ENCODE measurements at places on chromosomes 4 and X.

- no peak for DNase-seq
These were observed 5.6 kb downstream of the FLNA start for GRCh38 chrX:154368630-154369448.

- no peak for DNase-seq
These were observed 309.2 kb downstream of the HS3ST1 start for GRCh38 chr4:11119474-11119873.

- no peak for DNase-seq
These were observed 20.0 kb upstream of the MECP2 start for GRCh38 chrX:154117566-154117965.

GRCh38 chr4:1571165-1572009, 112.7 kb downstream of the FAM53A start:
- DNase-seq = no peak

DNA sequence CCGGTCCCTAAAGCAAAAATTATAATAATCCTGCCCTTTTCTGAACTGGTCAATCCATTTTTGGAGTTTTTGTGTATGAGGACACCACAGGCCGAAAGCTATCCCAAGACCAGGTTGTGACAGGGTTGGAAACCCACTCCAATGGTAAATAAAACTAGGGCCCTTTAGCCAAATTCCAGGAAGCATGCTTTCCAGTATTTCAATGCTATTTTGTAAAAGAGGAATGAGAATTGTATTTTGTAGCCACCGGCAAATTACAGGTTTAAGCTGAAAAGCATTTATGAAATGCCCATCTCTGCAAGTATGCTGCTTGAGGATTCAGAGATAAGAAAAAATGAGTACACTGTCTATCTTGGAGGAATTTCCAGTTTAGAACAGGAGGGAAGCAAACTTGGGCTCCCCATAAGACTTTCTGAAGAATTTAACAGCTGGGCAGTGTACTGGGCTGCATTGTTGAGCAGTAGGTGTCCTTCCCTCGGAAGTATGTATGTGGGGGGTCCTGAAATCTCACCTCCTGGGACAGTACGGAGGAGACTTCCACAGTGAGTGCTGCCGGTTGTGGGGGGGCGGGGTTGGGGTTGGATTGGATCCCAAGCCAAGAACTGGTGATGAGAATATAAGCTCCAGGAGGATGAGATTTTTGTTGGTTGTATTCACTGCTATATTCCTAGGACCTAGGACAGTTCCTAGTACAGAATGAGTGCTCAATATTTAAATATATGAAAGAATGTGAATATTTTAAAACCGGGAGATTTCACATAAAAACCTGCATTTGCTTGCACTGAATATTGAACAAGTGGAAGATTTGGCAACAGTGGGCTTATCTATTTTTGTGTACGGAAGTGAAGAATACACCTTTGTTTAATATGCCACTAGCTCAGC, 26.8 kb downstream of the OCIAD2 start:
- DNase-seq = no peak

DNA sequence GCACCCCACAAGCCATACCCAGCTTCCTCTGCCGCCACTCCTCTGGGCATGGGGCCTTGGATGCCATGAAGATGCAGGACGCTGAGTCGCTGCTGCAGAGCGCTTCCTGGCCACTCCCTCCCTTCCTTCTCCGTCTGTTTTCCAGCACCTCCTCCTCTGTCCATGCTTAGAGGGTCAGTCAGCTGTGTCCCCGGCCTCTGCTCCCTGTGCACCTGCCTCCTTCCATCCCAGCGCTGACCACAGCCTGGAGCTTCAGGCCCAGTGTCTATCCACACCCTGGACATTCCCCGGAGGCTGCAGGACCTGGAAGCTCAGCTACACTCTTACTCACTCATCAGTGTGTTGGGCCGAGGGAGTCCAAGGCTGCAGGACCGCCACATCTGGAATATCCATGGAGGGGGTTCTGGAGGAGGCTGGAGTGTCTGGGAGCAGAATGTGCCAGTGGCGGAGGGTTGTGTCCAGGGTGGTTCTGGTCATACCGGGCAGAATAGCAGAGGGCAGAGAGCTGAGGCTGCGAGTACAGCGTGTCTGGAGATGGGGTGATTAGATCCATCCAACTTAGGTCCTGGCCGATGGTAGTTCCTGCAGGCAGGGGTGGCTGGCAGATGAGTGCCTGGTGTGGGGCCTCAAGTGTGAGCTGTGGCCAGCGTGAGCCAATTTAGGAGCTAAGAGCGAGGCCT, 58.6 kb upstream of the ADRA2C start:
- no peak for DNase-seq

DNA sequence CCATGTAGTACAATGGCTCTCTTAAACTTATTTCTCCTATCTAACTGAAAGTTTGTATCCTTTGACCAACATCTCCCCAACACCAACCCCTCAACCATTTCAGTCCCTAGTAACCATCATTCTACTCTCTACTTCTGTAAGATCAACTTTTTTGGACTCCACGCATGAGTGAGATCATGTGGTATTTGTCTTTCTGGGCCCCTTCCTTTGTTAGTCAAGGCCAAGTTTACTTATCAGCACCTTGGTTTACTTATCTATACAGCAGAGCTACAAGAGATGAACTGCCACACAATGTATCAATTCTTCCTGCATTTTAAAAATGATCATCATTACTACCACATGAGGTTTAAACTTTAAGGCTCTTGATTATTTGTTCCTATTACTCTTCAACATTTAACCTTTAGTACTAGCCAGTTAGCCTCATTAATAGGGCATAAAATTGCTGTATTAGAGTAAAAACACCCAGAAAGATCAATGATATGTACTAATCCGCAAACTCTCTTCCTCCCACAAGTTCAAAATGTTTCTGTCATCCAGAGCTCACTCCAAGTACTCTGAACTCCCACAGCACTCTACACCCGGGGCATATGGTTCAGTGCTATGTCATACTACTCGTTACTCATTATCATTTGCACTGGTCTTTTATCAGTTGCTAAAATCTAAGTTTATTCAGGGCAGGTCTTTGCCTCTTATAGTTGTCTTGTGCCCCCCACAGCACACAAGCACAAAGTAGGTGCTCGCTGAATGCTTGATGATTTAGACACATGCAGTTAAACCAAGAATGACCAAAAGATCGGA, 145.7 kb upstream of the ADAMTS3 start:
- DNase-seq = no peak

- no peak for DNase-seq
These were observed 149.3 kb downstream of the NWD2 start for GRCh38 chr4:37393889-37394288.

- DNase-seq = peak; percentile 85
These were observed 46.4 kb upstream of the ENPP6 start for GRCh38 chr4:184263910-184264732.

GRCh38 chrX:120561634-120562568, 1.1 kb upstream of the CUL4B start:
- no peak for DNase-seq

- no peak for DNase-seq
These were observed 1.9 kb downstream of the PHOX2B start for GRCh38 chr4:41746440-41747229.

GRCh38 chrX:15013461-15013860, 140.2 kb downstream of the MOSPD2 start:
- peak; percentile 4 for DNase-seq

DNA sequence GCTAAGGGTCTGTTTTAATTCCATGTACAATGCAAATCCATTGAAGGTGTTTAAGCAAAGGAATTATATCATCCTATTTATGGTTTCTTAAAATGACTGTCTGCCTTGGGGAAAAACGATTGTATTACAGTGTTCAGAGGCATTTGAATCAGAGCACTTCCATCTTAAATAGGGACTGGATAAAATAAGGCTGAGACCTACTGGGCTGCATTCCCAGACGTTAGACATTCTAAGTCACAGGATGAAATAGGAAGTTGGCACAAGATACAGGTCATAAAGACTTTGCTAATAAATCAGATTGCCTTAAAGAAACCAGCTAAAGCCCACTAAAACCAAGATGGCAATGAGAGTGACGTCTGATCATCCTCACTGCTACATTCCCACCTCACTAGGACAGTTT, 1167.2 kb upstream of the PABPC4L start:
- no peak for DNase-seq

DNA sequence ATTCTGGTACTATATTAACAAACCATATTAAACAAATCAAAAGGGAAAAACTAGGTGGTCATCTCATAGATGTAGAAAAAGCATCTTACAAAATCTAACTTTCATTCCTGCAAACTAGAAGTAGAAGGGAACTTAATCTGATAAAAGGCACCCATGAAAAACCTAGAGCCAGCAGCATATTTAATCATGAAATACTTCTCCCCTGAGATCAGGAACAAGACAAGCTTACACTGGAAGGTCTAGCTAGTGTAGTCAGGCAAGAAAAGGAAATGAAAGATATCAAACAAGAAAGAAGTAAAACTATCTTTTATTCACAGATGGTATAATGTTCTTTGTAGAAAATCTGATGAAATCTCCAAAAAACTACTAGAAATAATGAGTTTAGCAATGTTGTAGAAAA, 41.2 kb downstream of the ATP10D start:
- DNase-seq = no peak

GRCh38 chr4:16124232-16124631, 40.4 kb upstream of the PROM1 start:
- DNase-seq = no peak

DNA sequence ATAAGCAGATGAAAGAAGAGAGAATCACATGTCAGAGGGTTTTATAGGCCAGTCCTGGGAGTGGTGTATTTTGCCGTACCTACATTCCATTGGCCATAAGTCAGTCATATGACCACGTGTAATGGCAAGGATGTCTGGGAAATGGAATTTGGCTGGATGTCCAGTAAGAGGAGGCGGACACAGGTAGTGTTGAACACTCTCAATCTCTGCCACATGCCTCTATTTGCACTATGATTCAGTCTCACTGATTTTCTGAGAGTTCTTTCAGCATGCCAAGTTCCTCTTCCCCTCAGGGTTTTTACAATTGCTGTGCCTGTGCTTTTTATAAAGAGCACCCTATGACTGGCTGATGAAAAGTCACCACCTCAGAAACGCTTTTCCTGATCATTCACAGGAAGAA, 164.2 kb upstream of the GPR101 start:
- no peak for DNase-seq

GRCh38 chr4:53963781-53964180, 100.6 kb downstream of the CHIC2 start:
- DNase-seq = no peak

- DNase-seq = peak; percentile 38
These were observed 8.7 kb downstream of the RIPPLY1 start for GRCh38 chrX:106894392-106894909.

- DNase-seq = no peak
These were observed 186.4 kb upstream of the PUDP start for GRCh38 chrX:7334253-7334935.

- DNase-seq = no peak
These were observed 50.9 kb downstream of the COX18 start for GRCh38 chr4:73018595-73018994.

DNA sequence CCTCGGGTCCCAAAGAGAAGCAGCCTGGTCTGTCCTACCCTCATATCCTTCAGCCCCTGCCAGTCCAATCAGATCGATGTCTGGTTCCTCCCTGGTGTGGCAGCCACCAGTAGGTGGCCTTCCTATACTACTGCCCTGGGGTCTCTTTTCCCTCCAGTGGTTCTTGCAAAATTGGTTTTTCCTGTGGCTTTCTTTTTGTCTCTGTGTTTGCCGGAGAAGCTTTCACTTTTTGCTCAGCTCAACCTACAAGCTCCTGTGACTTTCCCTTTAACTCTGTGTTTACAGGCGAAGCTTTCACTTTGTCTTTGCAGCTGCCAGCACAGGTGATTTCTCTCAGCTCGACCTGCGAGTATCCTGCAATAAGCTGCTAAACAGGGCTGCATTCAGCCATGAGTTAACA, 46.8 kb downstream of the UGT2A3 start:
- no peak for DNase-seq

- no peak for DNase-seq
These were observed 63.4 kb upstream of the ENPEP start for GRCh38 chr4:110412354-110413065.

DNA sequence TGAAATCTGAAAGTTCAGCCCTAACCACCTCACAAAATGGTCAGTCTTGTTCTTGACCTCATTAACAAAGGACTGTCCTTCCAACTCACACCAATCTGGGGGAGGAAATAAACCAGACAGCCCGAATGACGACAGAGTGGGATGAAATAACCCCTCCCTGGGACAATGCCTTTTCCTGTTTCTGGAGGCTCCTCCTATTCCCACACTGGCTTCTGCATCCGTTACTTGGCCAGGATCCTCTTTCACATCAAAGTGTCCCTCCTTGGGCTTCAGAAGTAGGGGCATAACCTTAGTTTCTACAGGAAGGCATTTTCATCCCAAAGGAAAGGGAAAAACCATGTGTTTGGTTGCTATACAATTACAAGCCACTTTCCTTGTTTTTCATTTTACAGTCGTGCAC, 59.8 kb upstream of the RPL34 start:
- no peak for DNase-seq

- DNase-seq = no peak
These were observed 814 bp upstream of the LOC101059915 start for GRCh38 chrX:71666240-71667223.

DNA sequence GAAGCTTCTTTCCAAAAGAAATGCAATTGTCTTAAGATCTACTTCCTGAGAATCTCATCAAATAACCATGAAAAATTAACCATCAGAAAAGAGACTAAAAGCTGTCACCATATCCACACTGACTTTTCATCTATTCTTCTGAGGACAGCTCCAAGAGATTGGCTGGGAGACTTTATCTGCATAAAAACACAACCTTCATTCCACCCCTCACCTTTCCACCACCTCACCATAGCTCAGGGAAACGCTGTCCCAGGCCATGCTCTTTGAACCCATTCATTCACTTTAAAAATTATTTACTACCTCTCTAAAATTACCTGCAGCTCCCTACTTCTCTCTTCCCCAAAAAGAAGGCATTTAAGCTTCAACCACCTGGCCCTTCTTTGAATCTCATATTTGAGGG, 2.4 kb downstream of the FAM13A start:
- DNase-seq = no peak

- DNase-seq = no peak
These were observed 142.7 kb downstream of the NPNT start for GRCh38 chr4:106038012-106038411.

GRCh38 chr4:152169683-152170082, 366.2 kb downstream of the FBXW7 start:
- DNase-seq = no peak

- peak; percentile 20 for DNase-seq
These were observed 80.0 kb downstream of the NWD2 start for GRCh38 chr4:37324546-37324945.

GRCh38 chrX:110561034-110561433, 202.4 kb downstream of the RTL9 start:
- no peak for DNase-seq

- no peak for DNase-seq
These were observed 36.5 kb downstream of the SEC24D start for GRCh38 chr4:118799231-118799942.

DNA sequence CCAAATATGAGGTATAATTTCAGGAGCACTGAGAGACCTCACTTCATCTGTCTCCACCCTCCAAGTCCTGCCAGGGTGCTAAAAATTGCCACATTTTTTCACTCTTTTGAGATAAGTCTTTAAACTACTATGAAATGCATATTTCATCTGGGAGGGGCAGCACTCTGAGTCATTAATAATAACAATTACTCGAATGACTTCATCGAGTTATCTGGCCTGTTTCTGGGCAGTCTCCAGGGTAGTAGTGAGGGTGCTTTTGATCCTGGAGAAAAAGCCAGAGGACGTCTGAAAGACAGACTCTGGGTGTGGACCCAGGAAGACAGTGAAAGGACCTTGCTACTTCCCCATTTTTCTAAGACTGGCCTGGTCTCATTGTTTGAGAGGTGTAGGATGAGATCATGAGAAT, 42.3 kb upstream of the SRD5A3 start:
- DNase-seq = no peak

Measured in NCI-H1694 treated with DMSO at 0.1 percent for 48 hours (cell line).